ENCODE measurements at places on chromosomes 13 and 19. TPM values are rescaled to one million over a fixed set of nuclear protein-coding genes. Genes with fewer than 3 reads are reported as not detected.

Gene DOCK6
- not detected for polyA plus RNA-seq

Gene VSTM2B
- not detected for polyA plus RNA-seq

Gene TMEM238
- 1.1 TPM for polyA plus RNA-seq

DNA sequence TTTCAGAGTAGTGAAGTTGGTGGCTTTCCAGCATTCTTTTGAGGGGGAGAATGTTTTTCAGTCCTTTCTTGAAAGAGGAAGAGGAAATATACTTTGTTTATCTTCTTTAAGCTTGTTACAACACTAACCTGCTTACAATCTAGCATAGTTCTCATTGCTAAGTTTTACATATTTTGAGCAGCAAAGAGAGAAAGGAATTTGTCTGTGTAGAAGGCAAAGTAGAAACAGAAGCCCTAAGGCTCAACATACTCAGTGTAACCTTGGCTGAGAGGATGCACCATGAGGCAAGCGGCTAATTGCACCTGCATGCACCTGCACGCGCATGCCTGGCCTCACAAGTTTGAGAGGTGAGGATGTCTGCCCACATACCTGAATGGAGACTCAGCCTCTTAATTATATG, 2.2 kb downstream of the FRY start:
- DNase-seq, result no peak

DNA sequence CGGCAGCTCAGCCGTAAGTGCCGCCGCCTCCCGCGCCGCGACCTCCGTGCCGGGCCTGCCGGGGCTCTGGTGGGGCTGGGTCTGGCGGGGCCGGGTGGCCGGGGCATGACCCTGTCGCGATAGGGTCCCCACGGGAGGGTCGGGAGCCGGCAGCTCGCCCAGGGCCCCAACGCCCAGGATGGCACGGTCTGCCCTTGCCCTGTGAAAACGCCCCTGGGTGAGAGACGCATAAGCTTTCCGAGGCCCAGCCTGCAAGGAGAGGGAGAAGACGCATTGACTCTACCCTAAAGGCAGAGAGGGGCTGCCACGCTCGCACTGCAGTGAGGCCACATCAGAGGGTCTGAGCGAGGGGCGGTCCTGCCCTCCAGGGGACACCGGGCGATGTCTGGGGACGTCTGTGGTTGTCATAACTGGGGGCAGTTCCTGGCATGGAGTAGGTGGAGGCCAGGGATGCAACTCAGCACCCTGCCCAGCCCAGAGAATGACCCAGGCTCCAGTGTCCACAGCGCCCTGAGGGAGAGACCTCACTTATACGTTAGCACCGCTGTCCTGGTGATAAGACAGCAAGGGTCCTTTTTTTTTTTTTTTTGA, 539 bp downstream of the ZNF554 start:
- no peak for DNase-seq

GRCh38 chr19:33358408-33358807, 15.1 kb upstream of the CEBPG start:
- DNase-seq, result no peak

- DNase-seq, result no peak
Measured at GRCh38 chr19:35419046-35419445, 29.0 kb upstream of the FFAR2 start.

- DNase-seq, result peak; percentile 15
Measured at GRCh38 chr13:79481685-79482052, 714 bp downstream of the NDFIP2 start.

GRCh38 chr19:19205416-19206410, 2.5 kb upstream of the NR2C2AP start:
- no peak for DNase-seq

- no peak for DNase-seq
Measured at GRCh38 chr13:58018865-58019264, 387.3 kb downstream of the PCDH17 start.

- DNase-seq, result no peak
Measured at GRCh38 chr13:60642552-60642951, 245.5 kb downstream of the TDRD3 start.

DNA sequence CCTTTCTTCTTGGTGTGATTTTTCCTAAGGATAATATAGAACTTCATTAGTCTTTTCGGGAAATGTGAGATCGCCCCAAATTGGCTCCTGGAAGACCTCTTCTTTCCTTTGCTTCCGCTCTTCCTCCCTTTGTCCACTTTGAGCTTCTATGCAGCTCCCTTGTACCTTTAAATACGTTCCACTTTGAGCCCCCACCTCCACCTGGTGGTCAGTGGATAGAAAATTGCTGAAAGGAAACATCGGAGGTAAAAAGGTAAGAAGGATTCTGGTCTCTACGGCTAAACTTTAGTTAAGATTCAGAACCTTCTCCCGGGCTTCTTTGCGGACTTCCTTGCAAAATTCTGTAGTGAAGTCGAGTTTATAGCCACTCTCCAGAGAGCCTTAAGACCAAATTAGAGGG, 55.0 kb upstream of the TM9SF2 start:
- DNase-seq, result no peak

All from naive thymus-derived CD8-positive, alpha-beta T cell (primary cell).